Bronchus fibroblast of lung (primary cell): ENCODE measurements at places on chromosomes 1 and 21. TPM values are rescaled to one million over a fixed set of nuclear protein-coding genes. Genes with fewer than 3 reads are reported as not detected.

TMEM240 gene
- 3.0 and 4.0 TPM in 2 replicates for total RNA-seq

ZNF695 gene
- 3.0 and 4.2 TPM in 2 replicates for total RNA-seq

DIO1 gene
- total RNA-seq: not detected in 2 replicates

FCGR3B gene
- not detected in 2 replicates for total RNA-seq

RNU1-3 gene
- total RNA-seq: under 0.01 TPM in 1 of 2 replicates, not detected in the other

TRAF5 gene
- 2.4 and 2.8 TPM in 2 replicates for total RNA-seq

SLC16A4 gene
- 7.7 and 8.6 TPM in 2 replicates for total RNA-seq

TMPRSS15 gene
- not detected in 2 replicates for total RNA-seq

COL11A1 gene
- 7.9 and 8.8 TPM in 2 replicates for total RNA-seq

CYP4A22 gene
- total RNA-seq: not detected in 2 replicates

HES3 gene
- not detected in 2 replicates for total RNA-seq

ATXN7L2 gene
- 3.9 and 5.2 TPM in 2 replicates for total RNA-seq

SYT14 gene
- total RNA-seq: under 0.01 TPM in 2 replicates

GLIS1 gene
- 3.4 and 3.9 TPM in 2 replicates for total RNA-seq

CHAF1B gene
- 9.6 and 12.5 TPM in 2 replicates for total RNA-seq

RERE gene
- 14.6 and 21.4 TPM in 2 replicates for total RNA-seq

KCNE1 gene
- 0.45 TPM in 1 of 2 replicates, not detected in the other for total RNA-seq

PDC gene
- total RNA-seq: not detected in 2 replicates

SLFNL1 gene
- total RNA-seq: under 0.01 TPM in 2 replicates

RASAL2 gene
- total RNA-seq: 6.9 and 7.4 TPM in 2 replicates

TMEM82 gene
- total RNA-seq: not detected in 2 replicates

VASH2 gene
- 2.0 and 3.1 TPM in 2 replicates for total RNA-seq

COL6A1 gene
- 786 and 792 TPM in 2 replicates for total RNA-seq

ATAD3A gene
- 65.6 and 66.2 TPM in 2 replicates for total RNA-seq

LCE2B gene
- not detected in 2 replicates for total RNA-seq

CLCA2 gene
- total RNA-seq: under 0.01 and 0.15 TPM in 2 replicates

C1orf21 gene
- total RNA-seq: 8.8 and 12.1 TPM in 2 replicates

EPHA2 gene
- 27.9 and 29.8 TPM in 2 replicates for total RNA-seq

SLC45A1 gene
- total RNA-seq: 3.0 and 3.5 TPM in 2 replicates

LMX1A gene
- not detected in 2 replicates for total RNA-seq

HMGCL gene
- 40.7 and 43.7 TPM in 2 replicates for total RNA-seq

ECM1 gene
- total RNA-seq: 44.2 and 44.6 TPM in 2 replicates

CHIT1 gene
- total RNA-seq: not detected in 2 replicates

LAPTM5 gene
- total RNA-seq: not detected in 2 replicates

DMRTA2 gene
- not detected in 2 replicates for total RNA-seq

TTC39A gene
- 0.30 TPM in 1 of 2 replicates, not detected in the other for total RNA-seq

AIRE gene
- total RNA-seq: not detected in 2 replicates

TEDDM1 gene
- not detected in 2 replicates for total RNA-seq

HES4 gene
- 4.3 and 5.5 TPM in 2 replicates for total RNA-seq

KPRP gene
- total RNA-seq: not detected in 2 replicates

ASAP3 gene
- 25.6 TPM in 2 replicates for total RNA-seq

KCNA2 gene
- not detected in 2 replicates for total RNA-seq

TMEM269 gene
- total RNA-seq: under 0.01 TPM in 1 of 2 replicates, not detected in the other

MECR gene
- total RNA-seq: 38.4 and 39.0 TPM in 2 replicates

CCDC30 gene
- total RNA-seq: under 0.01 and 0.34 TPM in 2 replicates

MAP10 gene
- 1.9 and 2.2 TPM in 2 replicates for total RNA-seq

CELA3B gene
- total RNA-seq: not detected in 2 replicates

NPPB gene
- not detected in 2 replicates for total RNA-seq

IQGAP3 gene
- total RNA-seq: 48.9 and 50.9 TPM in 2 replicates

SPATA21 gene
- total RNA-seq: not detected in 2 replicates

RGS18 gene
- not detected in 2 replicates for total RNA-seq

PIK3R3 gene
- total RNA-seq: 5.1 and 6.1 TPM in 2 replicates

NRIP1 gene
- total RNA-seq: 10.4 and 14.1 TPM in 2 replicates

ITLN2 gene
- not detected in 2 replicates for total RNA-seq

TNFRSF9 gene
- total RNA-seq: 0.15 and 0.34 TPM in 2 replicates

HSD3B1 gene
- total RNA-seq: not detected in 2 replicates

CIART gene
- 0.74 and 1.0 TPM in 2 replicates for total RNA-seq
